Stimulated activated CD4-positive, alpha-beta T cell treated with anti-CD3 and anti-CD28 coated beads, Interleukin-15, amount 100 ng/mL, for 48 hours (primary cell): ENCODE measurements at places on chromosomes 1 and 21.

- no peak for DNase-seq
Observed at GRCh38 chr1:30950053-30950452, 41.5 kb upstream of the SDC3 start.

- no peak for DNase-seq
Observed at GRCh38 chr1:56540467-56540866, 38.9 kb downstream of the PLPP3 start.

GRCh38 chr1:198575292-198575691 is 34.8 kb upstream of the ATP6V1G3 start:
- DNase-seq: no peak

GRCh38 chr1:36894824-36895223 is 139.5 kb downstream of the GRIK3 start:
- DNase-seq: no peak

DNA sequence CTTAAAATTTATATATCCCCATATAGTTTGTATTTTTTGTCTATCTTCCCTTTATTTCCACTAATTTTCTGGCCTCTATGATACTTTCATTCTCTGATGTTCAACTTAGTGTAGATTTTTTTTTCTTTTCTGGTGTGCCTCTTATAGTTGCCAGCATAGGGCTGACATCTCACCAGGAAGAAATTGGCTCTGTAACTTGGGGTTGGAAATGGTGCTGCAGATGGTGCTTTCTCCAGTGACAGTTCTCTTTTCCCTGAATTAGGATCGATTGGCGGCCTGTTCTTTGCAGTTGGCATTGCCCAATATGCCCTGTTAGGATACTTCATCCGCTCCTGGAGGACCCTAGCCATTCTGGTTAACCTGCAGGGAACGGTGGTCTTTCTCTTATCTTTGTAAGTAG is 50.3 kb downstream of the SLC22A15 start:
- DNase-seq: no peak

DNA sequence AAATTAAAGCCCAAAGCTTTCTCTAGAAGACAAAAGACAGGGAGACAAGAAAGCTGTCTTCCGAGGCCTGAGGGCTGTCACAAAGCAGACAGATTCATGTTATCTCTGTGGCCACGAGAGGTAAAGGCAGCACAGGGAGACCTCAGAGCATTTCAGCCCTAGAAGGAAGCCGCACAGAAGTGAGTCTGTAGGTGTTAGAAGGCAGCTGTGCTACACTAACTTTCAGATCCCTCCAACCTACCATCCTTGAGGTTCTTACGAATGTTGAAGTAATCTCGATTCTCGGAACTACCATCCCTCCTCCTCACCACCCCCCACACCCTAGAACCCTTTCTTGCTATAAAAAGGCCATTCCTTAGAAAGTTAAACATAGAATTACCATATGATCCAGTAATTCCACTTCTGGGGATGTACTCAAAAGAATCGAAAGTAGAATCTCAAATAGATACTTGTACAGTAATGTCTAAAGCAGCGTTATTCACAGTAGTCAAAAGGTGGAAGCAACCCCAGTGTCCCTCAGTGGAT is 21.5 kb upstream of the LYST start:
- peak; percentile 52 for DNase-seq

DNA sequence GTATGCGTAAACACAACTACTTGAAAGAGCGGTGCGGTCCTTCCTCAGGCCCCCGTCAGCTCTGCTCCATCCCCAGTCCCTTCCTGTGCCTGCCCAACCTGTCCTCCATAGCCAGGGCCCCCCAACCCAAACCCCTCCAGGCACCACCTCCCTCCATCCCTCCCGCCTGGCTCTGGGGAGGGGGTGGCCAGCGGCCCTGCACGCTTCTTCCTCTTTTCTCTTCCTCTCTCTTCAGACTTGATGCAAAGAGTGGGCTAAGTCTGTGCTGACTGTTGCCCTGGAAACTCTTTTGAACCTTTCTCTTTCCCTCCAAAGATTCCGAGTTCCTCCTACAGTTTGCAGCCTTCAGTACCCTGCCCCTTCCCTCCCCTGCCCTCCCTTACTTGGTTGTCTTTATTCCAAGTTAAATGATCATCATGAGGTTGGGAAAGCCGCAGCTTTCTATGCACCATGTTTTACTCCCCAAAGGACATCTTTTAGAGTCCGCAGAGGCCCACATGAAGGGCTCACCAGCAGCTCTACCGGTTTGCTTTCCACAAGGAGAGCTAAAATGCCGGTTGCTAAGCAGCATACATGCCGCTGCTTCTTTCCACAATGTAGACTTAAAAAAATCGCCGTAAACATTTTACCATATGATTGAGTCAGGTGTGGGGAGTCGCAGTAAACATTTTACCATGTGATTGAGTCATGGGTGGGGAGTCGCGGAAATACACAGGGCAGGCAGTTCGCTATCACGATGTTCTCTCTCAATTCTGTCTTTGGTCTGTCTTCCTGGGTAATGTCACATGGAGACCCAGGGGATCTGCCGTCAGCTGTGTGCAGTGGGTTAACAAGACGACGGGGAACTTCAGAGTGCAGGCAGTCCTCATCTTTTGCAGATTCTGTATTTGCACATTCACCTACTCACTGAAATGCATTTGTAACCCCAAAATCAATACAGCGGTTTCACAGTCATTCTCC is 525.3 kb downstream of the KIF26B start:
- DNase-seq: no peak

- no peak for DNase-seq
Observed at GRCh38 chr1:15083578-15083977, 70.0 kb upstream of the TMEM51 start.

GRCh38 chr1:244665771-244666217 is 12.9 kb downstream of the DESI2 start:
- DNase-seq: no peak

DNA sequence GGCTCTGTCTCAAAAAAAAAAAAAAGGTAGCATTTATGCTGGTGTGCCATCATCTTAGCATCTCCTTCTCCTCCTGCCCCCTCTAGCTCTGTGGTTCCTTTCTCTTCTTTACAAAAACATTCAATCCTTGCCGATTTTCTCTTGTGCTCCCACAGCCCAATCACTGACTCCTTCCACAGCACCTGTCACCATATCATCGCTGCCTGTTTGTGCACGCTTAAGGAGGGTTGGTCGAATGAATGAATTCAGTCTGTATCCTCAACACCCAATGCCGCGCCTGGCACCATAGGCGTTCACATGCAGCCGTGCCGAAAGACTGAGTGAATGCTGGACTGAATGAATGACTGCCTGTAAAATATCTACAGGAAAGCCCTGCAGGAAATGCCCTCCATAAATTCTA is 7.9 kb downstream of the RNU5D-1 start:
- DNase-seq: no peak

DNA sequence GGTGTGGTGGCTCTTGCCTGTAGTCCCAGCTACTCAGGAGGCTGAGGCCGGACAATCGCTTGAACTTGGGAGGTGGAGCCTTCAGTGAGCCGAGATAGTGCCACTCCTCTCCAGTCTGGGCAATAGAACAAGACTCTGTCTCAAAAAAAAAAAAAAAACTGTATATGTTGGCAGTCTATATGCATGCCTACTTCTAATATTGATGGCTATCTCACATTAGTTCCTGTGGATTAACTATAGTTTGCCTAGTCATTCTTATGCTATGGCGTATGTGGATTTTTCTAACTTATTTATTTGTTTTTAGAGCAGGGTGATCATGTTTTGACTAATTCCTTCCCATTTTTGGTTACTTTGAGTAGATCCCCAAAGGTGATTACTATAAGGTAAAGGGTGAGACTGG is 9.4 kb downstream of the GSTM1 start:
- DNase-seq: no peak

- no peak for DNase-seq
Observed at GRCh38 chr1:204830747-204831146, 39.9 kb upstream of the NFASC start.

GRCh38 chr1:96355961-96356360 is 365.6 kb upstream of the PTBP2 start:
- no peak for DNase-seq

DNA sequence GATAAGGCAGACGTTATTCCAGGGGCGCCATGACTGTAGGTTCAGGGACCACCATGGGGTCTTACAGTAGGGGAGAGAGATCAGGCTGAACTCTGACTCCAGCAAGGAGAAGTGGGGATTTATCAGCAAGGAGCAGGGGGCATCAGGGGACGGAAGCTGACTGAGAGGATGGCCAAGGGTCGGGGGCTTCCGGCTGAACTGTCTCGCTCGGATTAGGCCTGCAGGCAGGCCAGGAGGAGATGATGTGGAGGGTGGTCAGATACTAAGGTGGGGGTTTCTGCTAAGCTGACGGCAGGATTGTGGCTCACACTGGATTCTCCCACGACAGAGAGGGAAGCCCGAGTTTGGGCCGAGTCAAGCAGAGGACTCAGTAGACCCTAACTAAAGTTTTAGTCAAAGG is 186.9 kb upstream of the VAMP3 start:
- no peak for DNase-seq

DNA sequence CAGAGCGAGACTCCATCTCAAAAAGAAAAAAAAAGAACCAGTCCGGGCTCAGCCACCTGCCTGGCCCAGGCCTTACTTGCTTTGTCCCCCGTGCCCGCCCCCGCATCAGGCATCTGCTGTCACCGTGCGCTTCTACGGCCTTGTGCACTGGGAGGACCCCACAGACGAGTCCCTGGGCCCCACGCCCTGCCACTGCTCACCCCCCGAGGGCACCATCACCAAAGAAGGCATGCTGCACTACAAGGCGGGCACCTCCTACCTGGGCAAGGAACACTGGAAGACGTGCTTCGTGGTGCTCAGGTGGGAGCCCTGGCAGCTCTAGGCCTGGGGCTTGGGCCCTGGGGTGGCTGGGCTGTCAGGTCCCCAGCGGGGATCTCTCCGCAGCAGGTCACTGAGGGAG is 5.6 kb upstream of the SLC25A34 start:
- DNase-seq: no peak

DNA sequence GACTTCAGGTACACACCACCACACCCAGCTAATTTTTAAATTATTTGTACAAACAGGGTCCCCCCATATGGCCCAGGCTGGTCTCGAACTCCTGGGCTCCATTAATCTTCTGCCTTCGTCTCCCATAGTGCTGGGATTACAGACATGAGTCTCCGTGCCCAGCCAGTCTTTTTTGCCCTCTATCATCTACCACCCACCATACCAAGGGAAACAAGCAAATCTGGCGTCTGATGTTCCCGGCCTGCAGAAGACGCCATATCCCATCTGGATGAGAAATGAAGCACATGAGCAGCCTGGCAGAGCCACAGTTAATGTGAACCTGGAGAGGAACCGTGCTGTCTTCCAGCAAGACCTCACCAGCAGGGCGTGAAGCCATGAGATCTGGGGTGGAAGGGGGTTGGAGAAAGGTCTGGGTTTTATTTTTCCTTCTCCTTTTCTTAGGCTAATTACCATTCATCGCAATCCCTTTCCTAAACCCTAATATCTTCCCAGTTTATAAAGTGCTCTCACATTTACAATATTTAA is 1.8 kb upstream of the PRELP start:
- no peak for DNase-seq

DNA sequence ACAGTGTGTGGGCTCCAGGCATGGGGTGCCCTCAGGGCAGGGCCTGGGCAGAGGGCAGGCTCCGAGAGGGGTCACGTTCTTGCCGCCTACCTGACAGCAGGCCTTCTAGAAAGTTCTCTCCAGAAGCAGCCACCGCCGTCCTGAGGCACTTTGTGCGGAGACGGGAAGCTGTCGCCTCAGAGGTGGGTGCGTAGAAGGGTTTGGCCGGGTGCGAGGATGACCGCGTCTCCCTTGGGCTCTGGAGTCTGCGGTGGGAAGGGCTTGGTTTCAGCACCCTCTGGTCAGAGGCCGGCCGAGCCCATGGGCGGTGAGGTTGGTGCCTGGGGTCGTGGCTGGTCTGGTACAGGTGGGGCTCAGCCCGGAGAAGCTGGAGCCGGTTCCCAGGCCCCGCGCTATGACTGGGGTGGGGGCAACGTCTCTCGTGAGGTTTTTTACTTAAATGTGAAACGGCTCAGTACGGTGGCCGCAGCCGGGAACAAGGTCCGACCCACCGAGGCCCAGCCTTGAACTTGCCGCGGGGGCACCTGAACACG is 10.1 kb upstream of the TTLL10 start:
- no peak for DNase-seq

- no peak for DNase-seq
Observed at GRCh38 chr1:222390181-222390580, 157.7 kb downstream of the HHIPL2 start.

GRCh38 chr1:1511533-1512285 is at the start of gene ATAD3A:
Gene ATAD3A, plus strand, starts transcription at chr1:1512162. Its CDS starts 107 bp downstream, at chr1:1512269.
- DNase-seq: peak; percentile 94
